Activated CD4-positive, CD25-positive, alpha-beta regulatory T cell (primary cell): ENCODE measurements at places on chromosomes 7 and 10.

DNA sequence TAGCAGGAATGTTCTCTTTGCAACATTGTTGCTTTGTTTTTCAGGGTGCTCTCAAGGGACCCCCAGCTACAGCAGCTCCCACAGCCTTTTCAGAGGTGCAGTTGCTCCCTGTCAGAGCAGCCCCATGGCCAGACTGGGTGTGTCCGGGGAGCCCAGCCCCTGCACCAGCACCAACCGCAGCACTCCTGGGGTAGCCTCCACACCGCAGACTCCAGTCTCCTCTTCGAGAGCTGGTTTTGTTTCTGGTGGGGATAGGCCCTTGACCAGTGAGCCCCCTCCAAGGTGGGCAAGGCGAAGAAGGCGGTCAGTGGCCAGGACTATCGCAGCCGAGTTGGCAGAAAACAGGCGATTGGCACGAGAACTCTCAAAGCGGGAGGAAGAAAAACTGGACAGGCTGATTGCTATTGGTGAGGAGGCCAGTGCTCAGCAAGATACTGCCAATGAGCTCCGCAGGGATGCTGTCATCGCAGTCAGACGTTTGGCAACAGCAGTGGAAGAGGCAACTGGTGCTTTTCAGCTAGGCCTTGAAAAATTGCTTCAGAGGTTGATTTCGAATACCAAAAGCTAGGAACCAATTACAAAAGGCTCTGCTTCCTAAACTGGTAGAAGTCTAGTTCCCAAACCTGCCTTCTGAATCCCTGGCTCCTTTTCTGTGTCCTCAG is 5.4 kb downstream of the HSPA14 start:
- DNase-seq: no peak

DNA sequence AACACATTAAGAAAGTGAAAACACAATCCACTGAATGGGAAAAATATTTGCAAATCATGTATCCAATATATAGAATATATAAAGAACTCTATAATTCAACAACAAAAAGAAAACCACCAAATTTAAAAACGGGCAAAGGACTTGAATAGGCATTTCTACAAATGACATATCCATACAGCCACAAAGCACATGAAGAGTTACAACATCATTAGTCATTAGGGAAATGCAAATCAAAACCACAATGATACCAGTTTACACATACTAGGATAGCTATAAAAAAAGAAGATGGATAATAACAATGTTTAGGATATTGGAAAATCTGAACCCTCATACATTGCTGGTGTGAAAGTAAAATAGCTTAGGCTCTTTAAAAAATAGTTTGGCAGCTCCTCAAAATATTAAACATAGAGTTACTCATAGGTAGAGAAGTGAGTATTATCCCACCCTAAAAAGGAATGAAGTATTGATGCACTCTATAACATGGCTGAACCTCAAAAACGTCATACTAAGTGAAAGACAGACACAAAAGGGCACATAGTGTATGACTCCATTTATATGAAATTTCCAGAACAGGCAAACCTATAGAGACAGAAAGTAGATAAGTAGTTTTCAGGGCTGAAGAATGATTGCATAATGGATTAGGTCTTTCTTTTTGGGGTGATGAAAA is 4.5 kb downstream of the ZPBP start:
- DNase-seq: no peak

DNA sequence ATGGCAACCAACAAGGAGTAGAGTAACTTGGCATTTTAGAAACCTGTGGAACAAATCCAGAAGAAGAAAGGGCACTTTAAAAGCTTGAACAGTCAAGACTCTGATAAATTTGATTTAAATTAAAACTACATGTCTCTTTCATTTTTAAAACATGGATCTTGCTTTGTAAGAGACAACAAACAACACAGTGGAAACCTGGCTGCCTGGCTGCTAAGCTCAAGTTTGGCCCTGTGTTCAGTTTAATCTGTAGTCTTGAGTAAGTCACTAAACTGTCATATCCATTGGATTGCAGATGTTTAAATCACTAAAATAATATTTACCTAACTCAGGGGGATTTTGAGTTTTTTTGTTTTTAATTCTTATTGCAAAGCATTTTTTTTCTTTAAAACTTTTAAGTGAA is 374.9 kb upstream of the SEMA3D start:
- no peak for DNase-seq

DNA sequence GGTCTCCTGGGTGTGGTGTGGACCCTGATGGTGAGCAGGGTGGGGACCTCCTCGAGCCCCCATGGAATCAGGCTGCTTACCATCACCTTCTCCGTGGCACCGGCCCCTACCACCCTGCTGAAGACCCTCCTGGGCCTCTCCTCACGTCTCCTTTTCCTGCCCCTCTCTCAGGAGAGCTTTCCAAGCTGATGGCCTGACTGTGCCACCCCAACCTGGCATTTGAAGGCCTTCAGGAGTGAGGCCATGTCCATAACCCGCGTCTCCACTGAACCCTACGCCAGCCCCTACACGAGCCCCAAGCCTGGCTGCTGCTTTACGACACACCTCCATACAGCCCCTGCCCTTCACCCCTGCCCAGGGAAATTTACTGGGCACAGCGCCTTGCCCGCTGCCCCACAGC is 55.4 kb downstream of the ZRANB1 start:
- DNase-seq: no peak
